ENCODE measurements at places on chromosomes 12 and 14.

DNA sequence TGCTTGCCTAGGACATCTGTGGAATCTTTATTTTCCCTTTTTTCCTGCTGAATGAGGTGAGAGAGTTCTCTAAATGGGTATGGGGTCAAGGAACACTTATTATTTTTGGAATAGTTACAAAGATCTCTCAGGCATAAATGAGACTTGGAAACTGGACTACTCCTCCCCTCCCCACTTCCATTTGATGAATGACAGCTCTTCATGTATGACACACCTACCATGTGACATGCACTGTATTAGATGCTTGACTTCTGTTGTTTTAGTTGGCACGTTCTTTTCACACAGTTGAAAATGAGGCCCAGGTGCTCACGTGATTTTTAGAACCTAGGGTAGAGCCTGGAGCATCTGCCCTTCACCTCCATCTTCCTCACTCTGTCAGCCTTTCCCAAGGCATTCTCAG lies 62.4 kb downstream of the VCPKMT start:
- no peak for DNase-seq

- DNase-seq, result no peak
These were observed 93.5 kb downstream of the PLEKHA5 start for GRCh38 chr12:19223018-19223417.

DNA sequence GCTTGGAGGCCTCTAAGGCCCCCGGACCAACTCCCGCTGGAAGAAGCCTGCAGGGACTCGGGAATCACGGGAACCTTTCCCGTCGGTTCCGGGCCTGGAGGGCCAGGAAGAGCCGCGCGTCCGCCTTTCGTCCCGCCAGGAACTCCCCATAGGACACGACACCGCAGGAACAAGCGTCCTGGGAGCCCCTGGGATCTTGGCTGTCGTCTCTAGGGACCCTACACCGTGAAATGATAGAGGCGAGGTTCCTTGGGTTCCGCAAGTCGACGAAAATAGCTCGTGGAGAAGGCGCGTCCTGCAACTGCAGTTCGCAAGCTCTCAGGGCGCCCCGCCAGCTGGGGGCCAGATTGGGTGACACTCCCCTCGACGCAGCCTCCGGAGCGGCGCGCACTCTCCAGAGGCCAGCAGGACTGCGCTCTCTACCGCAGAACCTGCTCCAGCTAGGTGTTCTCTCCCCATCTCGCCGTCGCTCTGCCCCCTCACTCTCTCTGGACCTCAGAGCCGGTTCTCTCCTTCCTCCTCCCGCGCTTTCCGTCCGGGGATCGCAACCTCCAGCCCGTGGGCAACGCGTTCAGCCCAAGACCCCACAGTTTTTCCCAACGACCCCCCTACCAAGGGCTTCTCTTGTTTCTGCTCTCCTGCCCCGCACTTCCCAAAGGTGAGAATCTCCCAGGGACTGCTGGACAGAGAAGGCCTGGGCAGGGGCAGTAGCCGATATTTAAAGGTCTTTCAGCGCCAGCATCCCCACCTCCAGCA lies 776 bp downstream of the BMP4 start:
- DNase-seq, result no peak

DNA sequence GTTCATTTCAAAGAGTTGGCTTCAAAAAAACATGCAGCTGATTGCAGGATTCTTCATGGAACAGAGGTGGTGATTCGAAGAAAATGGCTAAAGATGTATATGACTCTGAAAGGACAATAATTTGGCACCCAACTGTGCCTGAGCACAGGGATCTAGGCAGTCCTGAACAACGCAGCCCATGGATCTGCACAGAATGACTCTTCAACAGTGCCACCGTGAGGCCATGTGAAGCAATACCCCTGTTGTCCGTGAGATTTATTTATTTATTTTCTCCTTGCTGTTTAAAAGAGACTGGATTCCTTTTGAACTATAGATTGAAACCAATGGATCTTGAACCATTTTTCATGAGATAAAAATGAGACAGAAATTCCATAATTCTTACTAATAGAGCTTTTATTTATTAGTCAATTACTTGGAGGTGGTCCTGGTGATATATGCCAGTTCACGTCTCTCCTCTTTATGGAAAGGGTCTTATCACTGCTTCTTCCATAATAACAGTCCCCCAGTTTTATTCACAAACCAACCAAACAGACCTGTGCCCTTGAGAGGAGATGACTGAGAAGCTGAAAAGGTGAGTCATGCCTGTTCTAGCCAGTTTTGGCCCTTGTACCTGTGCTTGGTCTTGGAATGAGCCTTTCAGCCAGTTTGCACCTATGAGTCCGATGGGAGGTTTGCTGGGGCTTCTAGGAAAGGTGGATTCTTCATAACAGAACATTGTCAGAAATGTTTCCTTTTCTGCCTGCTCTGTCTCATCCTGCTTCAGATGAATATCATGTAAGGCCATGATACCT lies 1598.3 kb downstream of the AACS start:
- peak; percentile 14 for DNase-seq

DNA sequence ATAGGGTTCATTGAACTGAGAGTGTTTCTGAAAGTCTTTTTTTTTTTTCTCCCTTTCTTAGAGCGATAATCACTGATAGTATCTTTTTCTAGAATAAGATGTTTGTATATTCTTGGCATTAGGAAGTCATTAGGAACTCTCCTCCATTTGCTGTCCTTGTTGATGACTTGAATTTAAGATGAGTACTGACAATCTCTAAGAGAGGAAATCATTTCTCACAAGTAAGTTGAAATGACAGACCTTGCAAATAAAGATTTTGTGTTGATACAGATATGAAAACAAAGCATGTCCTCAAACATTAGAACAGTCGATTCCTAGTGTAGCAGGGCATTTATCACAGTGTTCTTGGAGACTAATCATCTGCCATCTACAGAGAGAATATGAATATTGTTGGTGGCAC lies 458.4 kb upstream of the SYT1 start:
- no peak for DNase-seq

GRCh38 chr12:118424884-118425283 lies 48.5 kb downstream of the SUDS3 start:
- DNase-seq, result no peak

DNA sequence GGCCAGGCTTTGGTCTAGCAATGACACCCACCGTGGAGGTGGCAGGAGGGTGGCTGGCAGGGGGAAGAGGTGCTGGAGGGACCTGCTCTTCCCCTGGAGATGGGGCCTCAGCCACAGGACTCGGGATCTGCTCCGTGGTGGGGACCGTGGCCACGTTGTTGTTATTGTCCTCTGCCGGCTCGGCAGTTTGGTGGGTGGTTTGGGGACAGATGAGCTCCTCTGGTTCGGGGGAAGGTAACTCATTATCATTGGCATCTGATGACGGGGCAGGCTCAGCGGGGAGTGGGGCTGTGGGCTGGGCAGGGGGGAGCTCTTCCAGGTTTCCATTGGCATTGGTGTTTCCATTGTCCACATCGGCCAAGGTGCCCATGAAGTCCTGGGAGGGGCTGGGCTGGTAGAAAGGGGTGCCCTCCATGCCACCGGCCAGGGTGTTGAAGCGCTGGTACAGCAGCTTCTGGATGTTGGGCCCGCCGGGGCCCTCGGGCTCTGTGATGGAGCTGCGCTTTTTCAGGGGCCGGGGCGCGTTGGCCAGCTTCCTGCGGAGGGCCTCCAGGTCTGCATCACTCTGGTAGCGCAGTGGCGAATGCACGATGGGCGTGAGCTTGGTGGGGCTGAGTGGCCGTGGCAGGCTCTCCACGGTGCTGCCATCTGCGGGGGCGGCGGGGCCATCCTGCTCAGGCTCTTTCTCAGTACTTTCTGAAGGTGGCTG lies 24.3 kb downstream of the ZFYVE21 start:
- DNase-seq, result no peak

DNA sequence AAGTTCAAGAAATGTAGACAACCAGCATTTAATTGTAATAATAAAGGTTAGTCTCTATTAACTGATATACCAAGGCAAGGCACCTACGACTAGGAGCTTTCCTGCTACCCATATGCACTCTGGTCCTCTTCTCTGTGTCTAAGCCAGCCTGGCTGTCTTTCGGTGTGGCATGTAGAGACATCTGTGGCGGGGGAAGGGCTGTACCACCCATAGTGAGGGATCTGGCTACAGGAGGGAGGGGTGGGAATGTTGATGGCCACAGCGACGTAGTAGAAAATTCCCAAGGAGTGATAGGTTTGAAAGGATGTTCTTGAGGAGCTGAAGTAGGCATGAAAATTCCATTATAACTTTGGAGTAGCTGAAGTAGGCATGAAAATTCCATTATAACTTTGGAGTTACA lies 344.2 kb downstream of the ATP23 start:
- peak; percentile 8 for DNase-seq

GRCh38 chr14:38125481-38126037 lies 82.1 kb upstream of the SSTR1 start:
- DNase-seq, result no peak

All from neuronal stem cell (in vitro differentiated cells).